ENCODE measurements at places on chromosomes 3 and 15.

DNA sequence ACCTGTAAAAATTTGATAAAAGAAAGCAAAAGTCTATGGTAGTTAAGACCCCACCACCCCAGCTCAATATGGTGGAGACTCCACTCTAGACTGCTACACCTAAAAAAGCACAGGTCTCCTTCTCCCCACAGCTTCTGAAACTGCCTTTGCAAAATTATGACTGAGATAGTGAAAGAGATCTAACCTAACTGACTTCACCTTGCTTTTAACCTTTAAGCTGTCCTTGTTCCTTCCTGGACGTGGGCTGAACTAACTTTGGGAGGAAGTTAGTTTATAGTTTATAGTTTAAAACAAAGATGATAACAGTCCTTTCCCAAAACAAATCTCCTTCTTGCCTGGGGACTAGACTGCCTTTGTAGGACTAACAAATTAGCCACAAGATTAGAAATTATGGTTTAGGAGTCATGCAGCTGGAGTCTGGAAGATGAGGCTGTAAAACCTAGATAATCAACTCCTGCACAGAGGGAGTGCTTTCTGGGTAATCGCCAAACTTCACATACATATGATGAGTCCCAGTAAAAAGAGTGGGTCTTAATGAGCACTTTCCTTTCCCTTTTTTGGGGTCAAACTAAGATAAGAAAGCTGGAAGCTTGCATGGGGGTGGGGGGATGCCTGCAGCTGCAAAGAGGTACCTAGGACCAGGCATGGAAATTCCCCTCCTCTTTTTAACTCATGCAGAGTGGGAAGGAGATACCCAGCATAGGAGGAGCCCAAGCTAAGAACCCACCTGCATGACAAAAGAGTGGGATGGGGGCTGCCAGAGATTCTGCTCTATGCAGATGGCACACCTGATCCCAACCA, 17.5 kb downstream of the CCR8 start:
- DNase-seq: no peak

DNA sequence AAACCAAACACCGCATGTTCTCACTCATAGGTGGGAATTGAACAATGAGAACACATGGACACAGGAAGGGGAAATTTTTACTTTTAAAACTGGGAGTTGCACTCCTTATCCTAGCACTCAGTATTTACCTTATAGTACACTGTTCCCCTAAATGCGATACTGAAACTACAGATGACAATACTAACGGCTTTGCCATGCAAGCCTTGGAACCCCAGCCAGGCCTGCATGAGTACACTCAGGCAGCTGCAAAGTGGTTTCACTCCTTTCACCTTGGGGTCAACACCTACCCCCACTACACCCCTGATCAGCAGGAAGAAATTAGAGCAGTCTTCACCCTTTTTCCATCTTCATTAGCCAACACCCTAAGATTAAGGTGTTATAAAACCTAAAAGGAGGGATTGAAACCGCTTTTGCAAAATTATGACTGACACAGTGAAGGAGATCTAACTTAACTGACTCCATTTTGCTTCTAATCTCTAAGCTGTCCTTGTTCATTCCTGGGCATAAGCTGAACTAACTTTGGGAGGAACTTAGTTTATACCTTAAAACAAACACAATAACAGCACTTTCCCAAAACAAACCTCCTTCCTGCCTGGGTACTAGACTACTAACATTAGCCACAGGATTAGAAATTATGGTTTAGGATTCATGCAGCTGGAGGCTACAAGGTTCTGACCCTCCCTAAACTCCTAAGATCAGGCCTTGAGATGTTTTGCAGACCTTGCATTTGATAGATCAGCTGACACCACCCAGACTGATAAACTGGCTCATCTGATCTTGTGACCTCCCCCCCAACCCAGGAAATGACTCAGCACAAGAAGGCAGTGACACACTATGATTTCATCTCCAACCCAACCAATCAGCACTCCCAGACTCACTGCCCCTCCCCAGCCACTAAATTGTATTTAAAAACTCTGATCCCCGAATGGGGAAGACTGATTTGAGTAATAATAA, 452.1 kb upstream of the PPP2R3A start:
- DNase-seq: no peak

DNA sequence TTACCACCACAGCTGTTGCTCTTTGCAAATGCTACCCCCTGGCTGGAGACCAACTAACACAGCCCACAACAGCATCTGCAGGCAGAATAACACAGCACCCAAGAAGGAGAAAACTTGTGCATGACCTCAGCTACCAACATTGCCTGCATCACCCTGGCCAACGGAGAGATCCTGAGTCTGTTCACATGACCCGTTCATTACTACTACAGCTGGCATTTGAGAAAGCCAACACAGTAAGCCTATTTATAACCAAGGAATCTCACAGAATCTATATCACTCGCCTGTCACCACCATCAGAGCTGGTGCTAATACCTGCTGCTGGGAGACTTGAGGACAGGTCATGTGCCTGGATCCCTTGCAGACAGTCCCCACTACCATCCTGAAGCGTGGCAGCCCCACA, 215.2 kb downstream of the POLQ start:
- DNase-seq: no peak

DNA sequence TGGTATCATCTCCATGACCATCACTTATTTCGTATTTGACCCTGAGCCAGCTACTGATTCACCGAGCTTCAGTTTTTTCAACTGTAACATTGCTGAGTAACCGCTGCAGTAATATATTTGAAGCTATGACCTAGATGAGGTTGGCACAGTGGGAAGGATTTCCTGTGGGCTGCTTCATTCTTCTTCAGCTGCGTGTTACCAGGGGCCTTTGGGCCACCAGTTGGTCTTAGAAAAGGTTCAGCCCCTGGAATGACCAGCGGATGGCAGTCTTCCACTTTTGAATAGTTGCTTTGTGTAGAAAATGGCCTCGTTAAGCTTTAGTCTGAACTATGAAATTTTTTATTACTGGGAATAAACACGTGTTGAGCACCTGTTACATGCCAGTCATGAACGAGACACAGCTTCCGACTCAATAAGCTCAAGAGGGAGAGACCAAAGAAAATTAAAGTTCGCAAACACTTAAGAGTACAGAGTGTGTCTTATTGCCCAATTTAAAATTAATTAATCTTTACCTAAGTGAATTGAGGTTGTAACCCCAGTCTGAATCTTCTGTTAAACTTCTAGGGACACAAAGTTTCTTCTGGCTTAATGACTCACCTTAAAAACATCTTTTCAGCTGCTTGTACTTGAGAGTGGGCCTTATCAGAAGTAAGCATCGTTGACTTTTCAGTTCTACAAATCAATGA, 57.6 kb upstream of the NR2E3 start:
- DNase-seq: no peak

DNA sequence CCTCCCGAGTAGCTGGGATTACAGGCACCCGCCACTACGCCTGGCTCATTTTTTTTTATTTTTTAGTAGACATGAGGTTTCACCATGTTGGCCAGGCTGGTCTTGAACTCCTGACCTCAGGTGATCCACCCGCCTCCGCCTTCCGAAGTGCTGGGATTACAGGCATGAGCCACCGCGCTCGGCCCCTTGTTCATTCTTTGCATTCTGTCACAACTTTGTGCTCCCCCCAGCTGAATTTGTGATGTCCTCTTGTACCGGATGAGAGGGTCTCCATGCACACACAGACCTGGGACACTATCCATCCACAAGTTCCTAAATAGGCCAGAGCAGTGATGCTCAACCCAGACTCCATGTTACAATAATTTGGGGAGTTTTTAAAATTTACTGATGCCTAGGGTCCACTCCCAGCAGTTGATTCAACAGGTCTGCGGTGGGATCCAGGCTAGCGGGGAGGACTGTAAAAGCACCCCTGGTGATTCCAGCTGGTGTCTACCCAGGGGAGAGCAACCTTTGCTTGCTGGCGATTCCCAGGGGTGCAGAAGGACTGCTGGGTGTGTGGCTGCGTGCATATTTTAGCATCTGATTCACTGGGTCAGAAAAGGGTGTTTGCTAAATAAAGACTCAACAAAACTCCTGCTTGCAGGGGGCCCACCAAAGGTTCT, 1.0 kb downstream of the RASSF1 start:
- no peak for DNase-seq

GRCh38 chr15:80849308-80849707, 70.1 kb downstream of the CEMIP start:
- no peak for DNase-seq

DNA sequence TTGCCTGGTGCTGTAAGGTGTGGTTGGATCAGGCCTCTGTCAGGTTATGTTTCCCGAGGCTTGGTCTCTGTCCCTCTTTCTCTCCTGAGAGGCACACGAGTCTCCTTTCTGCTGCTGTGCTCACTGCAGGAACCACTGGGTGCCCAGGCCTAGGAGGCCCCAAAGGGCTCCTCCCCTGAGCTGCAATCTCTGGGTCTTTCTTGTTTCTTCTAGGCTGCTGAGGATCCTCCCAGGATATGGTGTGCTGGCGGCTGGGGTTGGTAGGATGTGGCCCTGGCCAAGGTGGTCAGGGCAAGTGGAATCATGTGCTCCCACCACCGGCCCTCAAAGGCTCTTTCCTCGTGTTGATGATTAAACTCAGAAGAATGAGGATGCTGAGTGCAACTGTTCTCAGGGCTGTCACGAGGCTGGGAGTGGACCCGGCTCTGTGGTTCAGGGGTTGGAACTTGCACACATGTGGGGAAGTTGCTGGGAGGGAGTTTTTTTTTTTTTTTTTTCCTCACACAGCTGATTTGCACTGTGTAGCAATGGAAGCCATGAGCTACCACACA, 43.6 kb upstream of the CTSH start:
- peak; percentile 65 for DNase-seq

GRCh38 chr15:60134609-60135008, 130.5 kb downstream of the FOXB1 start:
- DNase-seq: no peak

DNA sequence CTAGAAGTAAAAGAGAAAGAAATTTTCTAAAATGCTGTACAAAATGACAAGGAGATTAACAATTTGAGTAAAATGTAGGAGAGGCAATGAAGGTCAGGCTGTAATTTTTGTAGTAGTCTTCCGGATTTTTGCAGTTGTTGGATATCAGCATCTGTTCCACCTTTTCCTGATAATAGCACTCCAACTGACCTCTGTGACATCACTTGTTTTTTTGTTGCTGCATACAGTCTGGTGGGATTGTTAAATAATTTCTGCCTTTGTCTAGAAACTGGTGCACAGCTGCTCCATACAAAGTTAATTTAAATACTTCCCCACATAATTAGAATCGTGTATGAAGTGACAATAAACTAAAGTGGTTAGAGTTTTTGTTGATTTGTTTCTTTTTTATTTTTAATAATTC, 731.4 kb downstream of the PLOD2 start:
- DNase-seq: no peak

- no peak for DNase-seq
Measured at GRCh38 chr15:72801590-72802325, 18.2 kb upstream of the ADPGK start.

Measured in CD4-positive, alpha-beta T cell (primary cell).